ENCODE measurements at places on chromosomes 16 and 17.

DNA sequence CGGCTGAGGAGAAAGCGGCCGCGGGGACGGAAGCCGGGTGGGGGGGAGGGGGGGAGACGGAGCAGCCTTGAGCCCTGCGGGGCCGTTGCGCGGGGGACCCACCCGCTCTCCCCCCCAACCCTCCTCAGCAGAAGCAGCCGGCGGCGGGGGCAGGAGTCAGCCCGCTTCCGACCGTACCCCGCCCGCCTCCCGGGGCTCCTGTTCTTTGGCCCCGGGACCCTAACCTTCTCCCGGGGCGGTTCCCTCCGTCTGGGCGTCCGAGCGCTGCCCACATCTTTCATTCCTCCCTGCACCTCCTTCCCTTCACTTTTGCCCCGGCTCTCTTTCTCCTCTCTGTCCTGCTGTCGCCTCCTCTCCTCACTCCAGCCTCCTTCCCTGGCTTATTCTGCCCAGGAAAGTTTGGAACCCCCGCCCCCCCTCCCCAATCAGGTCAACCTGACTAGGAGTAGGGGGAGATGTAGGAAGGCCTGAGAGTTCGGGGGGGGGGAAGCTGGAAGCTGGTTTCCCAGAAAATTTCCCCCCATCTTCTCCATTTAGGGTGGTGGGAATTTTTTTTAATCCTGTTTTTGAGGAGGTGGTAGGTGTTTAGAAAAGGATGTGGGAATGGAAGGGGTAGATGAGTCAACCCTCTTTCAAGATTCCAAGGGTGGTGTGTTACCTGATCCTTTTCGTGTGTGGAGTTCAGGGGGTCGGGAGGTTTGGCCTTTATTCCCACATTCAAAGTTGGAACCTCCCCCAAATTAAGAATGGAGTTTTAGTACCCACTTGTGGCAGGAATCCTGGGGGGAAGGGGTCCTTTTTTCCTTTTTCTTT lies 427 bp upstream of the NLK start:
- H3K4me3 ChIP-seq, result peak overlapping the region; percentile 83
- no peaks in the 10 kb centered on the region for H3K27me3 ChIP-seq
- peaks cover 52% of the 10 kb centered on the region for H3K4me1 ChIP-seq
- H3K27ac ChIP-seq, result peak overlapping the region; percentile 79

DNA sequence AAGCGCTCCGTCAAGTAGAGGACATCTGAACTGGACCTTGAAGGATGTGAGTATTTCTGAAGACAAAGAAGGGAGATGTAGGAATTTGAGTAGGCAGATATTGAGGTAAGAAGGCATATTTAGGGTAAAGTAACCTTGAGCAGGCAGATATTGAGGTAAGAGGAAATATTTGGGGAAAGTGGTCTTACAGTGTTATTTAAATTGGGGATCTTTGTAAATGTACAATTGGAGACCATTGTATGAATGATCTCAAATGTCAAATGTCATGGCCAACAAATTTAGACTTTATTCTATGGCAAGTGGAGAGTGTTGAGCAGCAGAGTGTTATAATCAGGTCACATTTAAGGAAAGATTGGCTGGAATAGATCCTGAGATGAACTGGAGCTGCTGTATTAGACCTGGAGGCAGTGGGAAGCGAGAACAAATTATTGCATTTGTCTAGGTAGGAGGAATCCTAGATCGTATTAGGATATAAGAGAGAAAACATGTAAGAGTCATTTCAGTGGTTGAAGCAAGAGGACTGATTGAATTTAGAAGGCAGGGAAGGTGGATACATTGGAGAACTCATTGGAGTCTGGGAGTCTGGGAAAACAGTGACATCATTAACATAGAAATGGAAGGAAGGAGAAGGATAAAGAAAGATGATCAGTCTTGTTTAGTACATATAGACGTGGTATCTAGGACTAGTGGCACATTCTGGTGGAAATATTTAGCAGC lies 165.6 kb downstream of the MAP2K6 start:
- H3K4me1 ChIP-seq, result peaks cover 3% of the 10 kb centered on the region
- DNase-seq, result no peak
- no peak overlapping the region for H3K4me3 ChIP-seq
- no peaks in the 10 kb centered on the region for H3K36me3 ChIP-seq

DNA sequence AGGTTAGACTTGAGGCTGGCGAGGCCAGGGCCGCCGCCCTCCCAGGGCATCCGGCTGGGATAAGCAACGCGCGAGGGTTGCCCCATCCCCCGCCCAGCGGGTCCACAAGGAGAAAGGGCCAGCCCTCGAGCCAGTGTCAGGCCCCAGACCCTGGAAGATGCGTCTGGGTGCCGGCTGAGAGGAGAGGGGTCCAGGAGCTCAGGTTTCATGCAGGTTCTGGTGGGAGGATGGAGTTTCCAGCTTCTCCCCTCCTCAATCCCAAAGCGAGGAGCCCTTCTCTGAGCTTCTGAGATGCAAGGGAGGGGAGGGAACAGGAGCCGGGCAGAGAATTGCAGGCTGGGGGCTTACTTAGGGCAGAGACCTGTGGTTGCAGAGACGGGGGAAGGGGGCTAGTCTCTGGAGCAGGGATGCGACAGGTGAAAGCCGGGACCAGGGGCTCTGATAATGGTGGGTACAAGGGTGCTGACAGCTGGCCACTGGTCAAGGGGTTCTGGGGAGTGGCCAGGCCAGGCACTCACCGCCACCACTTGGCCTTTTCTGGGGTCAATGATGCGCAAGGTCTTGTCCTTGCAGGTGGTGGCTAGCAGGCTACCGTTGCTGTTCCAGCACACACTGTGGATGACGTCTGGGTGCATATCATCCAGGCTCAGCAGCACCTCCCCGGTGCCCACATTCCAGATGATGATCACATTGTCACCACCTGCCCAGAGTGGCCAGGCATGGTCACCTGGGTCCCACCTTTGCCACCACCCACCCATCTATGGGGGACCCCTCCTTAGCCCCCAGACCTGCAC lies 4.2 kb downstream of the CORO6 start:
- H3K27me3 ChIP-seq, result no peaks in the 10 kb centered on the region
- peak overlapping the region; percentile 89 for H3K4me3 ChIP-seq
- peaks cover 51% of the 10 kb centered on the region for H3K4me1 ChIP-seq
- no peak for DNase-seq

DNA sequence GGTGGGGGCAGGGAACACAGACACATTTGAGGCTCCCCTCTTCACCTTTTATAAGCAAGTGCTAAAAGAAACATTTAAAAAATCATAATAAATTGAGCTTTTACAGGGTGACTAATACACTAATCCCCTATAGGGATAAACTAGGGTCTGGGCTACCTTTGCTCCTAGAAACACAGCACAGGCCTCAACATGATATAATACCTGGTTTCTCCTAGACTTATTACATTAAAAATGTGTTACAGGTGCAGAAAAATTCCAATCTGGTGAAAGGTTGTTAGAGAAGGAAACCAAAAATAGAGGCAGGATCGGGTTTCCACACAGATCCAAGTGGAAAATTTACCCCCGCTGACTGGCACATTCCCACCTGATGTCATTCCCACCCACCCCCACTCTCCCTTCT lies 124.7 kb upstream of the NOG start:
- no peak overlapping the region for H3K4me3 ChIP-seq
- no peaks in the 10 kb centered on the region for H3K4me1 ChIP-seq
- no peak for DNase-seq

DNA sequence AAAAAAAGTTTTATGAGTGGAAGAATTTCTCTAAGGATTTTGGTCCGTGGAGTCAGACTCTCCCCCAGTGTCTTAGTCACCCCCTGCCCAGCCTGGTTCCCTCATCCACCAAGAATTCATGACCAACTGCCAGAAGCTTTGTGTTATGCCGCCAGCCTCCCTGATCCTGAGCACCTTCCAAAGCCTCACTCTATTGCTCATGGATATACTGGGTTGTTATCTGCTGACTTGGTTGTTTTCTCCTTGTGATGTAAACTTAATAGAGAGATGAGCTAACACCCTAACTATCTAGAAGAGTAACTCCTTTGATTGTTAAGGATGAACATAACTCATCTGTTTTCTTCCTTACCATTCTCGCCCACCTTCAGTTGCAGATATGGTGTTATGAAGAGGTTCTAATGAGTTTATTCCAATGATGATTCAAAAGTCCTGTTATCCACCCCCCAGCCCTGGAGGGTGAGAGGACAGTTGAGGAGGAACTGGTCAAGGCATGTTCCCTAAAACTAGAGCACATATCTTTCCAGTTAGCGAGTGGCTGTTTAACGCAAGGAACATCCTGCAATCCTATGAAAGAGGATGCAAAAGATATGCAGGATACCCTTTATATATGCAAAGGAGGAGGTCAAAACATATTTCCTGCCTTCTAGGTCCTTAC lies 1.5 kb upstream of the PSMD3 start:
- H3K36me3 ChIP-seq, result peaks cover 29% of the 10 kb centered on the region
- H3K27me3 ChIP-seq, result peaks cover 3% of the 10 kb centered on the region
- H3K27ac ChIP-seq, result no peak overlapping the region
- no peak for DNase-seq
- peaks cover 21% of the 10 kb centered on the region for H3K4me1 ChIP-seq

GRCh38 chr17:31494259-31495021 lies 103.0 kb downstream of the RAB11FIP4 start:
- H3K4me3 ChIP-seq, result peak overlapping the region; percentile 82
- peaks cover 78% of the 10 kb centered on the region for H3K4me1 ChIP-seq
- DNase-seq, result peak; percentile 61
- H3K27me3 ChIP-seq, result no peaks in the 10 kb centered on the region
- peak overlapping the region; percentile 91 for H3K27ac ChIP-seq

GRCh38 chr16:23428351-23428750 lies 24.6 kb downstream of the COG7 start:
- no peaks in the 10 kb centered on the region for H3K27me3 ChIP-seq
- no peak for DNase-seq
- no peak overlapping the region for H3K4me3 ChIP-seq
- H3K27ac ChIP-seq, result no peak overlapping the region
- H3K4me1 ChIP-seq, result no peaks in the 10 kb centered on the region
- H3K36me3 ChIP-seq, result peaks cover 57% of the 10 kb centered on the region

GRCh38 chr16:23640931-23641765 lies at the start of the genes DCTN5 and PALB2:
Gene DCTN5, plus strand, starts transcription at chr16:23641466. Its CDS starts 77 bp downstream, at chr16:23641543.
Gene PALB2, minus strand, starts transcription at chr16:23641310. Its CDS starts 153 bp downstream, at chr16:23641157.
- peak; percentile 69 for DNase-seq
- H3K27me3 ChIP-seq, result no peaks in the 10 kb centered on the region
- H3K27ac ChIP-seq, result peak within 1 kb of the TSS; percentile 97
- H3K4me1 ChIP-seq, result peaks cover 28% of the 10 kb centered on the region
- peak within 1 kb of the TSS; percentile 95 for H3K4me3 ChIP-seq
- H3K36me3 ChIP-seq, result peaks cover 47% of the 10 kb centered on the region

DNA sequence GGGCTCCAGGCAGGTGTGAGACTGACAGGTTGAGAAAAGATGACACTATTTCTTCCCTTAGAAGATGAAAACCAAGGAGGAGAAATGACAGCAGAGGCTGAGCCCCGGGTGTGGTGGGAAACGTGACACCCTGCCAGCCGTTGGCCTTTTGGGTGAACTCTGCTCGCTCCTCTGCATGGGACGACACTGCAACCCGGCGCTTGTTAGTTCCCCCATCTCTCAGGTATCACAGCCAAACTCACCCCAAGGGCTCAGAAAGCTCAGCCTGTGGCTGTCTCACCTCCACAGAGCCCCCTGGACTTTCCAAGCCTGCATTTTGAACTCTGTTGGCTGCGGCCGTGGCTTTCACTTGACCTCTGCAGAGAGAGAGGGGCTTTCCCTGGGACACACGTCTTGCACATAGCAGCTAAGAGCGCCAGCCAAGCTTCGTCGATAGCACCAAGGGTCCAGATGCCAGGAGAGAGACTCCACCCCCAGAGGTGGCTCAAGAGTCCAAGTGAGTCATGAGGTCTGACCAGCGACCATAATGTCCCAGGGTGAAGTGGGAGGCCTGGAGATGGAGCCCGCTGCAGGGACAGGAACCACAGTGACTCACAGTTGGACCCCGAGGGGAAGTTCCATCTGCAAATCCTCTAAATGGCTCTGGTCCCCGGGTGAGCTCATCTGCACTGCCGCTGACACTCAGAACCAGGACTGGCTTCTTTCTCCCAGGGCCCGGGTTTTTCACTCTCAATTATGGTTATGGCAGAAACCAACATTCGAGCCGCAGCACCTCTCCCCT lies 301.9 kb downstream of the SOX9 start:
- H3K36me3 ChIP-seq, result no peaks in the 10 kb centered on the region
- no peak for DNase-seq
- peaks cover 29% of the 10 kb centered on the region for H3K27me3 ChIP-seq
- H3K4me1 ChIP-seq, result no peaks in the 10 kb centered on the region

DNA sequence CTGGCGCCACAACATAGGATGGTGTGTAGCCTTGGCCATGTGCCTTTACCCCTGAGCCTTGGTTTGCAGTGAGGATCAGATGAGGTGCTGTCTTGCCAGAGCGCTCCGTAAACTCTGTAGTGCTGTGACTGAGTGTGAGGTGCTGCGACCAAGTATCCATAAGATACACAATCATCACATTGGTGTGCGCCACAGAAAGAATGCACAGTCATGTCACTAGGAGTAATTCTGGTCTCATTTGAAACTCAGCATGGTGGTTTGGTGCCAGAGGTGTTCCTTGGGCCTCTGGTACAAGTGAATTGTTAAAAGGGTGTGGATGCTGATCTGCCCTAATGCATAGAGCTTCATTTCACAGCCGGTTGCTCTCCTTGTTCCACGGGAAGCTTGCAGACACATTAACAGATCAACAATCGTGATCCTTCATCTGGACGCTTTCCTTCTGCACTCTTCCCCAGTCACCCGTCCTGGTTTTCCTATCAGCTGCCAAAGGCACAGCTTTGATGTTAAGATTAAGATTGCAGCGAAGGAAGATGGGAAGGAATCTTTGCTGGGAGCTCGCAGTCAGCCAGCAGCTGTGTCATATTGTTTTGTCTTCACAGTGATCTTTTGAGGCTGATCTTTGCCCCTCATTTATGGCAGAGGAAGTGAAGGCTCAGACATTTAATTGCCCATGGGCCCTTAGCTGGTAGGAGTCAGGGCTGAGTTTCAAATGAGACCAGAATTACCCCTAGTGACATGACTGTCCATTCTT lies 79.1 kb downstream of the KSR1 start:
- no peak overlapping the region for H3K4me3 ChIP-seq
- no peak for DNase-seq

- H3K27ac ChIP-seq, result peak overlapping the region; percentile 67
- H3K36me3 ChIP-seq, result peaks cover 27% of the 10 kb centered on the region
- peaks cover 42% of the 10 kb centered on the region for H3K4me1 ChIP-seq
- H3K4me3 ChIP-seq, result peak overlapping the region; percentile 84
- peak; percentile 10 for DNase-seq
- H3K27me3 ChIP-seq, result no peaks in the 10 kb centered on the region
These were observed 1.1 kb downstream of the VAT1 start for GRCh38 chr17:43020789-43021740.

DNA sequence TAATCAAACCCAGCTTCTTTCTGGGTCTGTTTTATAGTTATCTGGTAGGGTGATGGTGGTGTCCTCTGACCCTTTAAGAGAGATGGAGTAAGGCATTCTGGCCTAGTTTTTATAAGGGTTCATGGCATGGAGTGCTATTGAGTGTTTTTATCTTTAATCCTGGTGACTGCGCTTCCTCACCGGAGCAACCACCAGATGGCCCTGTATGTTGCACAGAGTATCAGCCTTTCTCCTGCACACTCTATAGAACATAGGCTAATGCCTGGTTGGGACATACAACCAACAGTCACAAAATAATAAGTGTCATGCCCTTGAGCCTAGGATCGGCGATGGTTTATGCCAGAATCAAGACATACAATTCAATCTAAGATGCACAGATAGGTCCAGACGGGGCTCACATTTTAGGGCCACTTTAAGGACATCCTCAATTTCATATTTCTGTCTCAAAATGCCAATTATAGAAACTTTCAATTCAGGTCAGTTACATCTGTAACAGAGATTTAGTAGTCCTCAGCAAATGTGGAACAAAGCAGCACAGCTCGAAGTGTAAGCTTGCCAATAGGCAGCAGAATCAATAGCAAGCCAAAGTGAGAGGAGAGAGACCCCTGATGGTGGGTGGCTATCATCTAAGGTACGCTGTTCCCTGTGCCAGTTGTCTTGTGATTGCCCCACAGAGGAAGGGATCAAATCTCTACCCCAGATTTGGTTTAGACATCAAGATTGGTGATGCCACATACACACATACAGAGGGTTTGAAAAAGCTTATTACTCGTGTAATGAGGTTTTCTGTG lies 37.2 kb upstream of the HOXB9 start:
- peaks cover 9% of the 10 kb centered on the region for H3K27me3 ChIP-seq
- H3K4me3 ChIP-seq, result no peak overlapping the region
- H3K27ac ChIP-seq, result no peak overlapping the region
- H3K4me1 ChIP-seq, result no peaks in the 10 kb centered on the region
- H3K36me3 ChIP-seq, result no peaks in the 10 kb centered on the region
